AG08395 (cell line): ENCODE measurements at places on chromosomes 5 and 9.

GRCh38 chr9:73680831-73681230, 529.2 kb downstream of the ANXA1 start:
- DNase-seq = no peak

- DNase-seq = no peak
Measured at GRCh38 chr5:171939951-171940350, 66.5 kb downstream of the FBXW11 start.

GRCh38 chr9:8256880-8257279, 457.3 kb upstream of the DMAC1 start:
- DNase-seq = no peak

GRCh38 chr9:7115606-7116005, 357.8 kb downstream of the KDM4C start:
- no peak for DNase-seq

GRCh38 chr5:175878021-175878420, 6.6 kb downstream of the CPLX2 start:
- no peak for DNase-seq

DNA sequence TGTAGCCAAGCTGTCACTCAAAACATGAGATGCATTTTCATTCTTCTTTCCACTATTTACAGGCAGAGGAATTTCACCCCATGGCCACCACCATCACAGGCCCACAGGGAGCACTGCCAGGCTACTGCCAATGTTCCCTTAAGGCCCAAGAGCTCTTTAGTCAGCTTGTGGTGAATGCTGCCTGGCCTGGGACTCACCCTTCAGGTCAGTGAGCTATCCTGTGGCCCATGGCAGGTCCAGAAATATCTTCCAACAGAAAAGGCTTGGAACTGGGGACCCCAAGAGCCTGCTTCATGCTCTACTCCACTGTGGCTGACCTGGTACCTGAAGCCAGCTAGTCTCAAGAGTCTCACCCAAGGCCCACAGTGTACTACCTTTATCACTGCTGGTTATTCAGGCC, 1518.7 kb upstream of the CDH9 start:
- no peak for DNase-seq

- no peak for DNase-seq
Measured at GRCh38 chr5:155906046-155906445, 420.9 kb upstream of the SGCD start.

DNA sequence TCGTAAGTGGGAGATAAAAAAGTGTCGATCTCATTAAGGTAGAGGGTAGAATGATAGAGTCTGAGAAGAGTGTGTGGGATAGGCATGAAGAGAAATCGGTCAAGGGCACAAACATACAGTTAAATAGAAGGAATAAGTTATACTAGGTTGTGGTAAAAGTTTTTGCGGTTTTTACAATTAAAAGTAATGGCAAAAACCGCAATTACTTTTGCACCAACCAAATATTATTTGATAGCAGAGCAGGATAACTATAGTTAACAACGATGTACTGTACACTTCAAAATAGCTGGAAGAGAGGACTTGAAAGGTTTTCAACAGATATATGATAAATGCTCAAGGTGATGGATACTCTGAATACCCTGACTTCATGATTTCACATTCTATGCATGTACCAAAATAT, 135.8 kb upstream of the CDH12 start:
- DNase-seq = no peak

- DNase-seq = no peak
Measured at GRCh38 chr5:1681955-1682354, 117.7 kb downstream of the MRPL36 start.

DNA sequence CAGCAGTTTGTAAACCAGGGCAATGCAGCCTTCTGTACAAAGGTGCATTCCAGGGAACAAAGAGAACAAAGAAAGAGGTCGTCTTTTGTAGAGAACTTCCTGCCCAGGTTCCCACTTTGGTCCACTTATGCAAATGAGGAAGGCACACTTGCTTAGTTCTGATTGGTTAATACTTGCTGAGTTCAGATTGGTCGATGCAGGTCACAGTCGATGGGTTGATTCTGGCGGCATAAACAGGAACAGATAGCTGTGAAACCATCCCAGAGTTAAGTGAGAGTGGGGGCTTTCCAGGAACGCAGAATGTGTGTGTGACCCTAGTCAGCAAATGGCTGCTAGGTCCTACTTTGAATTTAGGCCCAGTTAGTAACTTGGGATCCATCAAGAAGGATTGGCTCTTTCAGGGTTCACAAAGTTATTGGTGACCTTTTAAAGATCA, 1.8 kb upstream of the ADAMTS13 start:
- no peak for DNase-seq
